ENCODE measurements at places on chromosomes 3 and 15.

GRCh38 chr3:192570821-192571791 is 156.2 kb downstream of the FGF12 start:
- DNase-seq: no peak

GRCh38 chr3:127307916-127308315 is 20.1 kb upstream of the PRR20G start:
- DNase-seq: no peak

GRCh38 chr15:50718700-50719125 is 32.1 kb upstream of the TRPM7 start:
- no peak for DNase-seq

GRCh38 chr15:67997996-67998395 is 56.1 kb upstream of the PIAS1 start:
- DNase-seq: no peak

DNA sequence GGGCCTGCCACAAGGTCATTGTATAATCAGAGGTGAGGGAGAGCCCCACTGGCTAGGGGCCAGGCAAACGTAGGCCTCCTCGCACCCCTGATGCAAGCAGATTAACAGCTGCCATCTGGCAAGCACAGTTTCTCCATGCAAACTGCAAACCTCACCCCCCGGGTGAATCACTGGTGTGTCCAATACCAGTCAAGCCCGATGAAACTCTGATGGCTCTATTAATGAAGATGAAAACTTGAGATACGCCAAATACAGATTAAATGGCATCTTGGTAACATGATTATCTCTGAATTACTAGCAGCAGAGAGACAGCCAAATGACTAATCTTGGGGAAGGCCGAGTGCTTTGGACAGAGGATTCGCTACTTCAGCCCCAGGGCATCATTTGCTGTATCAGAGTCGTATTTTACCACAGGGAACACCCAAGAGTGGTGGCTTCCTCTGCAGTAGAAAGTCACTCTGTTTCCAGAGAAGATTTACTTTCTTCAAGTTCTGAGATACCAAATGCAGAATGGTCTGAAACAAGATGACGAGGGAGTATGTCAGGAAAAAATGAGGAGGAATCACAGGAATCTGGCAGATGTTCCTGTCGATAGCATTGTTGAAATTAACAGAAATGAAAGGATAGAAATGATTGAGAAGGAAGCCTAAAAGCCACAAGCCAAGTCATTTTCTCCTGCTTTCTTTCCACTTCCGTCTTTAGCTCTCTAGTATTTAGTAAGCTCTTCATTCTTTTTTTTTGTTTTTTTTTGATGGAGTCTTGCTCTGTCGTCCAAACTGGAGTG is 96.2 kb upstream of the NR2F2 start:
- DNase-seq: no peak

DNA sequence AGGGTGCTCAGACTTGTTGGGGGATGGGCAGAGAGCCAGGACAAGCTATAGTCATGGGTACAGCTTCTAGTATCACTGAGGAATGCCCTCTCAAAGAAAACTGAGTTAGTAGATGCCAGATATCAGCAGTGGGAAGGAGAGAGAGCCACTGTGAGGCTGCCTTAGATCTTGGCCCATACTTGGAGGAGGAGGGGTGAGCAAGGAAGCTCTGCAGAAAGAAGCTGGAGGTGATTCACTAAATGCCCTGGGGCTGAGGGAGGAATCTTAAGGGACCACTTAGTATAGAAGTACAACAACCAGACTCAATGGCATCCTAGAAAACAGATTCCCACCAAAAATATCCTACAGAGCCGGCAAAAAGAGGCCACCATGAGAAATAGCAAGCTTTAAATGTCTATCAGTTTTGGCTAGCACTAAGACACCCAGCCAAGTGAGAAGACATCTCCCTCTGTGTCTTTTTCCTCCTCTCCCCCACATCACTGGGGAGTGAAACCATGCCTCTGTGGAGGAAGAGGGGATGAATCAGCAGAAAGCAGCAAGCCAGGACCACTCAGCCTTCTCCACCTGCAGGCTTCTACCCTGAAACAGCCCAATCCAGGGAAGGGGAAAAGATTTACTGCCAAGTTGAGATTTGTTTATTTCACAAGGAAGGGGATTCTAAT is 282.5 kb upstream of the STT3B start:
- DNase-seq: no peak

DNA sequence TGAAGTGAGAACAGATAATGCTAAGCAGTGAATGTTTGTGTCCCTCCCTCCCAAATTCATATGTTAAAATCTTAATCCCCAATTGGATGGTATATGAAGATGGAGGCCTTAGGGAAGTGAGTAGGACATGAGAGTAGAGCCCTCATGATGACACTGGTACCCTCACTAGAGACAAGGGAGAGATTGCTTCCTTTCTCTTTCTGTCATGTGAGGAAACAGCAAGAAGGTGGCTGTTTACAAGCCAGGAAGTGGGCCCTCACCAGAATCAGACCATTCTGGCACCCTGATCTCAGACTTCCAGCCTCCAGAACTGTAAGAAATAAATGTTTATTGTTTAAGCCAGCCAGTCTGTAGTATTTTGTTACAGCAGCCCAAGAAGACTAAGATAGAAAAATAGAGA is 209.5 kb downstream of the SATB1 start:
- DNase-seq: no peak

GRCh38 chr15:54571576-54571975 is 593.3 kb downstream of the UNC13C start:
- no peak for DNase-seq

All from stimulated activated CD4-positive, alpha-beta T cell treated with anti-CD3 and anti-CD28 coated beads, TNF-alpha, amount 100 ng/mL, for 48 hours (primary cell).